T-helper 9 cell (primary cell): ENCODE measurements at places on chromosomes 13 and 19.

GRCh38 chr13:104318121-104318520 is 1251.9 kb upstream of the SLC10A2 start:
- no peak for DNase-seq

GRCh38 chr19:6761053-6761676 is 6.1 kb downstream of the SH2D3A start:
- DNase-seq = no peak

- no peak for DNase-seq
Measured at GRCh38 chr13:36875961-36876360, 44.1 kb downstream of the SMAD9 start.

DNA sequence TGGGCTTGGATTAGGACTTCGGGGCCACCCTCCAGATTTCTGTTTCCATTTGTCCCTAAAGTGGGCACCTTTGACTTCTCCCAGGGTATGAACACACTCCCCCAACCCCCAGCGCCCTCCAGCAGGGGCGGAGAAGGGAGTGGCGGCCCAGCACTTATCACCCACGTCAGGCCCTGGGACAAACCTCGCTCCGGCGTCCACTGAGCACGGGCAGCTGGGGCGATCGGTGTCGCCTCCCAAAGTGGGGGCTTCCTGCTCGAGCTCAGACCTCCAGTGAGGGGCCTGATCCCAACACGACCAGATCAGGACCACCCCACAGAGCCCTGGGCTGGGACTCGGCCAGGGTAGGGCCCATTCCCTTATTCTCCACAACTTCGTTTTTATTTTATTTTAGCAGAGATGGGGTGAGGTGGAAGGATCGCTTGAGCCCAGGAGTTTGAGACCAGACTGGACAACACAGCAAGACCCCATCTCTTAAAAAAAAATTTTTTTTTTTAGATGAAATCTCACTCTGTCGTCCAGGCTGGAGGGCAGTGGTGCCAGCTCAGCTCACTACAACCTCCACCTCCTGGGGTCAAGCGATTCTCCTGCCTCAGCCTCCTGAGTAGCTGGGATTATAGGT is 3.7 kb upstream of the TCF3 start:
- no peak for DNase-seq

DNA sequence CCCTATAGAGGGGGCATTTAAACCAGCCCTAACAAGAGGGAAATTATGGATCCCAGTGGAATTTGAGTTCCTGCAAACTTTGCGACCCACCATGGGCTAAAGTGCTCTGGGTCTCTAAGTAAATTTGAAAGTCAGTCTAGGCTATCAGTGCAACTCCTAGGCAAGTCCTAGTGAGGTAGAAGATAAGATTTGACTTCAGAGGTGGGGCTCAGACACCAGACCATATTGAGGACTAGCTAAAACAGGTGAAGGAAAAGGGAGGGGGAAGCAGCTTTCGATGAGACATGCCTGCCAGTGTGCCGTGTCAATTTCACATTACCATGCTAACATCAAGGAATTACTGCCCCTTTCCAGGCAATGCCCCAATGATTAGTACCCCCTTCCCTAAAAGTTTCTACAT is 38.4 kb downstream of the CD320 start:
- DNase-seq = no peak
